BE2C (cell line): ENCODE measurements at places on chromosomes 4 and X.

- no peak for DNase-seq
Observed at GRCh38 chrX:78822157-78822690, 74.7 kb downstream of the LPAR4 start.

DNA sequence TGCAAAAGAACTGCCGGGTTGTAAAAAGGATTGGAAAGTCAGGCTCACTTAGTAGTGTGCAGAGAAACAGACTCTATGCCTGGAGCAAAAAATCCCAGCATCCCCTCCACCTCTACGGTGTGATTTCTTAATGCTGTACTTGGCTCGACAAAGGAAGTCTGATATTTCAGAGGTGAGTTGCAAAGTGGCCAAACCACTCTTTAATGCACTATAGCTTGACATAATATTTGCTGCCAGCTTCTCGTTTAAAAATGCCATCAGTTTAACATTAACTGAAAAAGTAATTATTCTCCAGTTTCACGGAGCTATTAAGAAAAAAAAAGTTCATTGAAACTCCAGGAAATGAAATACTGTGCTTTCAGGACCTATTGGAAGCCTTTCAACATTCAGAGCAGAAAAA, 448.3 kb upstream of the ZFP42 start:
- no peak for DNase-seq

GRCh38 chr4:171932238-171932637, 119.0 kb downstream of the GALNTL6 start:
- no peak for DNase-seq

GRCh38 chr4:3226467-3226866, 22.5 kb upstream of the MSANTD1 start:
- no peak for DNase-seq

- no peak for DNase-seq
Observed at GRCh38 chrX:4225086-4225485, 511.6 kb upstream of the PRKX start.

- DNase-seq: peak; percentile 28
Observed at GRCh38 chr4:48780865-48781214, 761 bp upstream of the FRYL start.

GRCh38 chr4:16264798-16265197, 38.5 kb upstream of the TAPT1 start:
- DNase-seq: no peak

DNA sequence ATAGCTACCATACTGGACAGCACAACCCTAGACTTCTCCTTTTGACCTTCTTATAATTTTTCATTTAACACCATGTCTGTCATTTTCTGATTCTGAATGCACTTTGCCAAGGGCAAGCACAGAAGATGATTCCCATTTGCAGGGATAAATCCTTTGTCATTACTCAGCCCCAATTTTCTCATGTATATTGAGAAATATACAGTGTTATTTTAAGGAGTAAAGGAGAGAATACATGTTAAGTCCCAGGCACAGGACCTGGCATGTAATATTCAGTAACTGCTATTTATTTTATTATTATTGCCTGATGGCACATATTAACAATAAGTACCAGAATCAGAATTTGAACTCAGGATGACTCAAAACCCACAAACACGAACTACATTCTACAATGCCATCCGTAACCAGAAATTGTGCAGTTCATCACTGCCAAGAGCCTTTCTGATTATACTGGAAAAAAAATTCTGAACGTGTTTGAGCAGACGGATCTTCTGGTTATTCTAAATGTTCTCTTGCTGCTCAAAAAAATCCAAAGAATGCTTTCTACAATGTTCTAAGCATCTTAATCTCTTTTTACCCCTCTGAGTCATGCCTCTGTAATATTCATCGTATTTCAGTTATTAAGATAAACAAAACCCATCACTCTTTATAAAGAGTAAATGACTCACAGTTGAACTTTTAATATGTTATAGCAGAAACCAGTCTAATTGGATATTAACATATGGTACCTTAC, 170.0 kb downstream of the MID1 start:
- DNase-seq: no peak

DNA sequence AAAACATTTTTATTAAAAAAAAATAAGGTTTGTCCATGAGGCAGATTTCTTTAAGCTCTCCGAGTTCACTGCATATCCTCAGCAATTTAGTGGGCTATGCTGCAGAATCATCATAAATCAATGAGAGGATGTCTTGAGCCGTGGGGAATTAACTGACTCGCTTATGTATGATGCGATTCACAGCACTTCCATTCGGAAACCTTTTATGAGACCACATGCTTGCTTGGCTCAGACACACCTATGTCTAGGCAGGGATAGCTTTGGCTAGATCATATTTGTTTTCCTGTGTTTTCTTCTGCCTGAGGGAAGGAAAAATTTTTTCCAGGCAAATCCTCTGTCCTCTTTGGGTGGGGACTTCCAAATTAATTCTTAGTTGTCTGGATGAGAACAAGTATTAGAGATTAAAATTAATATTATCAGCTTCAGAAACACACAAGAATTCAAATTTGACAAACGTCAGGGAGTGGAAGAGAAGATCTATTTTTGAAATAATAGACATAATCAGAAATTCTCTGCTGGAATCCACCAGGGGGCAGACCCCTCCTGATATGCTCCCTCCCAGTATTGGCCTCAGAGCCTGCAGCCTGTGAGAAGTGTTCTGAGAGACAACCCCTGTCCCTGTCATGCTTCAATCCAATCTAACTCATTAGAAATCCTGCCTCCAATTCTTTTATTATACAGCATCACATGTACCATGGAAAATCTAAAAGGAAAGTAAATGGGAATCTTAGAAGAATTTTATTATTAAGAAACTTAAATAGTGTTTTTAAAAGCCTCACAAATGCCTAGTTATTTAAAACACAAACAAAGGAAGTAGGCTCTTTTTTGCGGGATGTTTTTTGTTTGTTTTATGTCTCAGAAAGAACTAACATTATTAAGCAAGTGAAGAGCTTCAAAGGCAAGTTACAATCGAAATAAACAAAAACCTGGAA, 345.1 kb upstream of the TACR3 start:
- DNase-seq: peak; percentile 79

- no peak for DNase-seq
Observed at GRCh38 chr4:162909952-162910351, 256.7 kb downstream of the NAF1 start.

DNA sequence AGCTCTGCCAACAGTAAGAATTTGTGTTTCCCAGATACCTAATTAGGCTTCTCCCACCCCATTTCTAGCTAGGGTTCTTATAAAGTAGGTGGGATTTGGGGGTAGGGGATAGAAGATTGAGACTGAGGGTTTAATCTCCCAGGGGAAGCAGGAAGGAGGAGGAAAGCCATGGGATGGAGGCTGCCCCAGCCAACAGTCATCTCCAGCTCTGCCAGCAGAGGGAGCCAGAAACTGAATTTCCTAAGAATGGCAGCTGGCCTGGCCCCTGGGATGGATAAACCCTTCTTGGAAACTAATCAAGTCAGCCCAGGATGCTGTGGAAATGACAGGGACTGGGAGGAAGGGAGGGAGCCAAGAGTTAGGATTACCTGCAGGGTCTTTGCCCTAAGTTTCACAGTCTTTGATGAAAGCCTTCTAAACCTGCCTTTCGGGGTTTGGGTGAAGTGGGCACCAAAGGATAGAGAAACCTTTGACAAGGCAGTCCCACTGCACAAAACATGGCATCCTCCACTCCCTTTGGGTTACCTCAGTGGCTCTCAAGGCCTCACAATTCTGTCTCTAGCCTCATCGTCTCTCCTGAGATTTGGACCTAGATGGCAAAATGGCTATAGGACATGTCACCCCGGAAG, 6.7 kb upstream of the ERCC6L start:
- DNase-seq: peak; percentile 66

GRCh38 chr4:89184407-89184806, 73.1 kb downstream of the TIGD2 start:
- no peak for DNase-seq

DNA sequence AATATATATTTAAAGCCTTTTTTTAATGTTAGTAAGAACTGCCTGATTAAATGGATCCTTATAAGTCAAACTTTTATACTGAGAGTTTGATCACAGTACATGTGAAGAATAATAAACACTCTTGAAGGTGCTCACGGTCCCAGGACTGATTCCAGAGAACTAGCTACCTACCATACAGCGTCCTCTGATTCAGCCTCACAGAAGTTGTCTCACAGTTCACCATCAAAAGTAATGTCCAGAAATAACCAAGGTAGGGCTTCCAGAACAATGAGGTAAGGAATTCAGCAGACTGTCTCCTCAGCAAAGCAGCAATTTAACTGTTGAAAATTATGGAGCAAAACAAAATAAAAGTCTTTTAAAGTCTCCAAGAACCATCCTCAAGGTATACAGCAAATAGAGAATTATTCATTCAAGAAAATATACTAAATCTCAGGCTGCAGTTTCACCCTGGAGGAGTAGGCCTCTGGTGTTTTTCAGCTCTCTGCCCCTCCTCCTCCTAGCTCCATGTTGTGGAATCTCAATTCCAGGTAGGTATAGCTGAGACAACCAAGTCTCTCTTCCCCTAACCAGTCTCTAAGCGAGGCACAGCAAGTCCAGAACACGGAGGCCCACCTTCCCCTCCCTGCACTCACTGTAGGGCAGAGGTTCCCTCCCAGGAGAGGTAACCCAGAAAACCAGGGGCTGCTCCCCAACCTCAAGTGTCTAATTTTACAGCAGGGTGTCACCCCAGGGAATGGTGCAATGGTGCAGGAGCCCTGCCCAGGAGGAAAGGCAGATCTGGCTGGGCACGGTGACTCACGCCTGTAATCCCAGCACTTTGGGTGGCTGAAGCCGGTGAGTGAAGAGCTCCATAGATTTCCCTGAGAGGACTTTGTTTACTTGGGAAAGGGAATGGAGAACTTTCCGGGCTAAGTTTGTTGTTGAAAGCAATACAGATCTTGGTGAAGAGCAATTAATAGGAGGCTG, 28.6 kb downstream of the FAM241A start:
- no peak for DNase-seq

GRCh38 chr4:189090174-189090814, 850.4 kb upstream of the FRG1 start:
- DNase-seq: peak; percentile 24

DNA sequence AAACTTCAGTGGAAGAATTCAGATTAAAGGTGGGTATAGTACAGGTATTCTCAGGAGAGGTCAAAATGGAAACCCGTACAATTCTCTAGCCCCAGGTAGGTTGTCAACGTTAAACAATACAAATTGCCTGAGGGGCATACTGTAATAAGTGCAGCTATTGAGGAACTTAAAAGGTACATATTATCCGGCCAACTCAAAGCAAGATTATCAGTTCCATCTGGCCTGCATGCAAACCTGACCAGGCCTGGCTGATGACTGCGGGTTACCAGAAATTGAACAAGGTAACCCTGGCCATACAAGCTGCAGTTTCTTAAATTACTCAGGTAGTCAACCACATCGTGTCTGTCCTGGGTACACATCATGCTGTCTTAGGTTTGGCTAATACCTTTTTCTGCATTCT, 12.3 kb upstream of the ZNF630 start:
- no peak for DNase-seq

GRCh38 chr4:140271553-140271952, 101.9 kb upstream of the SCOC start:
- no peak for DNase-seq

DNA sequence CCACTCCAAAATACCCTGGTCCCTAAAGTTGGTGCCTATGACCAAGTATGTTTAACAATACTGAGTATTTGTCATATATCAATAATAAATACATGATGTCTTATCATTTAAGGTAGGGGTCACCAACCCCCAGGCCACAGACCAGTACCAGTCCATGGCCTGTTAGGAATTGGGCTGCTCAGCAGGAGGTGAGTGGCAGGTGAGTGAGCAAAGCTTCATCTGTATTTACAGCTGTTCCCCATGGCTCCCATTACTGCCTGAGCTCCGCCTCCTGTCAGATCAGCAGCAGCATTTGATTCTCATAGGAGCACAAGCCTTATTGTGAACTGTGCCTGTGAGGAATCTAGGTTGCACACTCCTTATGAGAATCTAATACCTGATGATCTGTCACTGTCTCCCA, 126.2 kb downstream of the HNRNPD start:
- no peak for DNase-seq

DNA sequence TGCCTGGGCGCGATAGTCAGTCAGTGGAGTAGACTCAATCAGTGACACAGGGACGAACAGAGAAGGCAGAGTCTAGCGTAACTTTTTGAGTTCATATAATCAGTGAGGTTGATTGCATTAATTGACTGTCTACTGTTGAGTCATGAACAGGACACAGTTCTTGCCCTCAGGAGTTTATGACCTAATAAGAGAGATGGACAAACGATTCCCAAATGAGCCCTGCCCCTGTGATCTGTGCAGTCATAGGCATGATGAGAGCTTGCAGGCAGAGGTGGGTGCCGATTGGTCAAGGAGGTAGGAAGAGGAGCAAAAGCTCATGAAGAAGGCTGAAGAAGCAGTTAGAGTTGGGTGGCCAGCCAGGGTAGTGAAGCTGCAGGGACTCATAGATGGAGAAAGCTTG, 57.1 kb downstream of the ADD1 start:
- DNase-seq: no peak
